Dermis microvascular lymphatic vessel endothelial cell (primary cell): ENCODE measurements at places on chromosomes 11 and 22. TPM values are rescaled to one million over a fixed set of nuclear protein-coding genes. Genes with fewer than 3 reads are reported as not detected.

- DNase-seq = no peak
These were observed 14.4 kb downstream of the MMP7 start for GRCh38 chr11:102516179-102516578.

DNA sequence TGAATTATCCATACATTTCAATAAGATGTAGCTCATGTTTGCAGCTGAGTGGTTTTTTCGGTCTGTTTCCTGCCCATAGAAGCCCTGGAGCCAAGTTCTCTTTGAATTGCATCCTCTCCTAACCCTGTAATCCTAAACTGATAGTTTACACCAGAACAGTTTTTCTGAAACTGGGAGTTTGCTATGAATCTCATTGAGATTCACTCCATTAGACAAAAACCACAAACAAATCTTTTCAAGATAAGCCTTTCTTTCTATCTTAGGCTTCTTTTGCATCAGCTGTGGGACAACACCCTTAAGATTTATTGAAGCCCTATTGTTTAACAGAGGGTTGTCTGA is 324.8 kb downstream of the DYNC2H1 start:
- no peak for DNase-seq

DNA sequence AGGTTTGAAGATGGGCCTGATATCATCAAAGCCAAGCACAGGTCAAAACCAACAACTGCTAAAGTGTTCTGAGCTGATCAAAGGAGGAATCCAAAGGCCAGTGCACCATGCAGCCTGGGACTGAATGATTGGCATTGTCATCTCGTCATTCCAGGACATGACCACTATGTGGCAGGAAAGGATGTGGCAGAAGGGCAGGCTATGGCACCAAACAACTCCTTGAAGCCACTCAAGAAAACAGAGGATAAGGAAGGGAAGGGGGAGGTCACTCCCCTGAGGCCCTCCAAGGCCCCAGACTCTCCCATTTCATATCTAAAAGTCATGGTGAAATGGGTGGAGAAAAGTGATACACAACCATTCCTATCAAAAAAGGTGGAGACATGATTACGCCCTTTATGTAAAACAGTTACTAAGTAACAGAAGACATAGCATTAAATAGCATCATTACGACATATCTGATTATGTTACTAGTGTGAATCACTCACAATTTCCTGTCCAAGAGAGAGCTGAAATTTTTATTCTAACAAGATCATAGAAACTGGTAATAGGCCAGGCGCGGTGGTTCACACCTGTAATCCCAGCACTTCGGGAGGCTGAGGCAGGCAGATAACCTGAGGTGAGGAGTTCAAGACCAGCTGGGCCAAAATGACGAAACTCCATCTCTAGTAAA is 49.3 kb downstream of the AHNAK start:
- peak; percentile 83 for DNase-seq

GRCh38 chr11:134971381-134971780 is 559.3 kb upstream of the B3GAT1 start:
- DNase-seq = no peak

- no peak for DNase-seq
These were observed 151.7 kb downstream of the UVRAG start for GRCh38 chr11:75966537-75967287.

DNA sequence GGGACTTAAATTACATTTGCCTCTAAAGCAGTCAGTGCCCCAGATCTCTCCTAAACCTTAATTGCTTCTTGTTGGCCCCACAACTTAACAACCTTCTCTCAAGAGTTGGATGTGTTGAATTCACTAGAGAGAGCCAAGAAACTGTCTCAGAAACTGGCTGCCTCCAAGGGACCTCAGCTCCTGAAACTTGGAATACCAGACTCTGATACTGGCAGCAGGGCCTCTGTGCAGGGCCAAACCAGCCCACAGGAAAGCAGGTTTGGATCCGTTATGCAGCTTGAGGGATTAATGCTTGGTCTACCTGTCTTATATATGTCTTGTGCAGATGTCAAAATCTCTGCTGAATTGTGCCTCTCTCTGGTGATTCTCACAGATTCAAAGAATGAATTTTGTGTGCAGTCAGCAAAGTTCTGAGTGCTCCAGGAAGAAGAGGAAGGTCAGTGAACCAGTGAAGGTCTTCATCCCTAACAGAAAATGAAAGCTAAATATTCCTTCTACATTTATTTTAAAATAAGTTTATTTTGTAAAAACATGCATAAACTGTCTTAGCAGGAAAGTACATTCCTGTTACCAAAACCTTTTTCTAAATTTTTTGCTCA is 70.8 kb downstream of the LIF start:
- DNase-seq = no peak

DNA sequence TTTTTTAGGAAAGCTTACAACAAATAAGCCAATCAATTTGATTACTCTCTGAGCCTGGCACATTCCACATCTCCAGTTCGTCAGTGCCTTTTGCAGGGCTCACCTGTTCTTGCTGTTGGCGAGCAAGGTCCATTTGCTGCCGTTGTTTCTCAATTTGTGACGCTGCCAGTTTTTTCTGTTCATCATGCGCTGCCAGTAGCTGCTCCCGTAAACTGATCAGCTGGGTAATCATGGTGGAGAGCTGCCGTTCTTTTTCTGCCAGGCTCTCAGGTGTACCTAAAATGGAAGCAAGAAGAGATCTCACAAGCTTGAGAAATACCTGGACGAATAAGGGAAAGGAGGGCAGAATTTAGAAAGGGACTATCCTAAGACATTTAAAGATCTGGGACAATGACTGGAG is 169.7 kb downstream of the SOX6 start:
- DNase-seq = no peak

DNA sequence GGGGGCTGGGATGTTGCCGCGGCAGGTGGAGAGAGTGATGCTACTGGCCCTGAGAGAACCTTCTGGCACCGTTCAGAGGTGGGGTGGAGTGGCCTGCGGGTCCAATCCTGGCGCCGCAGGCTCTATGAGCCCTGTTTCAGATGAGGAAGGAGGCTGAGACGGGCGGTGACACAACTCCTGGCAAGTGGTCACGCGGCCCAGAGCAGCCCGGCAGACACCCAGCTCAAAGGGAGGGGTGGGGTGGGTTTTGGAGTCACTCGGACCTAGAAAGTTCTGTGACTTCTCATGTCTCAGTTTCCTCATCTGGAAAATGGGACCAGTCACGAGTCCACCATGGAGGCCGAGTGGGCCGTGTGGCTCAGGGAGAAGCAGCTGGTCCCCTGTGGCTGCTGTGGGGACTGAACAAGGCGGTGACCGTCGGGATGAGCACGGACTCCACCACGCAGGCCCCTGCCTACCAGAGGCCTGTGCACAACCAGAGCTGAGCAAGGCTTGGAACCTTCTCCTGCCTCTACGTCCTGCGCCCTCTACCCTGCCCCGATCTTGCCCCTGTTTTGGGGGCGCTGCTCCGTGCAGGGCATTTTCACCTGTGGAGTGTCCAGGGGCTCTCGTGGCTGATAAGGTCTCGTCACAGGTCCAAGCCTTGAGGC is 3.7 kb downstream of the TSPO start:
- DNase-seq = no peak

DNA sequence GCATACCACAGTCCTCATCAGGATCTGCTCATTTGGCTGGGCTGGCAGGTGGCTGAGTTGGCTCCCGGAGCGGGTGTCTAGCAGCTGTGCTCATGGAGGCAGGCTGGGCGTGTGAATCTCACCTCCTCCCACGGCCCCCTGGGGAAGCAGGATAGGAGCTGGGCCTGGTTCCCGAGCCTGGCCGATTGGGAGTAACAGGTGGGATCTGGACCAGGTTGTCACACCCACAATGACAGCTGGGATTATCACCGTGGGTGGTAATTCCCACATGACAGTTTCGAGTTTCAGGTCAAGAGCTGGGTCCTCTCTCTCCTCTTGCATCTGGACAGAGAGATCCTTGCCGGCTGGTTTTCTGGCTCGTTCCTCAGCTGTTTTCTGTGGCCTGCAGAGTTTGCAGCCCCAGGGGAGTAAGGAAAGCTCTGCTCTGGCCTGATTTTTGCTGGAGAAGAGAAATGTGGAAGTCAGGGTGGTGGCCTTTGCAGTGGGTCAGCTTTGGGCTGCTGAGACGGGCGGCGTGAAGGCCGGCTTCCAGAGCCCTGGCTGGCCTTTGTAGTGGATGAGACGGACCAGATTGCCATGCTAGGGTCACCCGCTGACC is 57.0 kb downstream of the BCR start:
- DNase-seq = peak; percentile 56

DNA sequence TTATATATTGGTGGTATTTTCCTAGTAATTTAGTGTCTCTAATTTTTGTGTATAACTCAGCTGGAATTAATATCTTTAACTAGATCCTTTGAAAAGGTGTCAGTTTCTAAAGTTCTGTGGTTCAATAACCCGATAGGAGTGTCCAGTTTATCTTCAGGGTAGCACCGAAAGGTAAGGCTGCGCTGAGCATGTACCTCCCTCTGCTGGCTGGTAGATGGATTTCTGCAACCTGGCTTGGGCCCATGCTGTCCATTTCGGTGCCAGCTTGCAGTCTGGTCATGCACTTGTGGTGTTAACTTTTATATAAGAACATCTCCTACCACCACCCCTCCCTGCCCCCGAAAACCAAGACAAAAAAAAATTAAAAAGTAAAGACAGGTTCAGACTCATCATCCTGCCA is 24.7 kb downstream of the EXT2 start:
- DNase-seq = peak; percentile 11

TYR gene
- not detected in 2 replicates for total RNA-seq

MYRF gene
- 0.25 and 0.26 TPM in 2 replicates for total RNA-seq

H19 gene
- total RNA-seq = 5.5 and 162 TPM in 2 replicates

CAPN5 gene
- 3.1 and 3.5 TPM in 2 replicates for total RNA-seq
